ENCODE measurements at places on chromosomes 1 and 21. TPM values are rescaled to one million over a fixed set of nuclear protein-coding genes. Genes with fewer than 3 reads are reported as not detected.

DNA sequence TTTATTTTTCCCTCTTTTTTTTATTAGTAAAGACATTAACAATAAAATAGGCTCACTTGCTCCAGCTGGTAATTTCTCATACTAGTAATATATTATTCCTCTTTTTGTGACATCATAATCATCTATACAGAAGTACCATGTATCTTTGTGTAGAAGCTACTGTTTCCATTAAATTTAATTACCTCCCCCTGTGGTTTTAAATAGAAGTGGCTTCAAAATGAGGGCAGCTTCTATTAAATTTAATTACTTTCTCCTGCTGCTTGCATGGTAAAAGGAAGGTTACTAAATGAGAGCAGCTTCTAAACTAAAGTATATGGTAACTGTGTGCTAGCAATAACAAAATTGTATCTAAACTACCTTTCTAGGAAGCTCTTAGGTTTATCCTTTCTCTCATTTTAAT, 94.0 kb downstream of the DPYD start:
- no peak for DNase-seq

DNA sequence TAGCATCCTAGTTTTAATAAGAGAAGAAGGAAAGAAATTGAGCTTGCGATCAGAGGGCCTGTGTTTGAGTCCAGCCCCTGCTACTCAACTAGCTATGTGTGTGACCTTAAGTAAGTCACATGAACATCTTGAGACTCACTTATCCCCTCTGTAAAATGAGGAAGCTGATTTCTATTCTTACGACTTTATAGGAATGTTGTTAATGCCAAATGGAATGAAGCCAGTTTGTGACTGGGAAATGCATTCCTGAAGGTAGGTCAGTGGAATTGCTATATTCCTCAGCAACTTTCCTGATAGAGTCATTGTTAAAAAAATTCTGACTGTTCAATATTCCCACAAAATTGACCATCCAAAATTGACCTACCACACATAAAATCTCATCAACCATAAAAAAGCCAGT, 14.9 kb downstream of the FASLG start:
- no peak for DNase-seq

Gene CLDN17
- total RNA-seq = not detected

GRCh38 chr1:209787551-209787950, 3.2 kb upstream of the C1orf74 start:
- DNase-seq = no peak

- no peak for DNase-seq
Observed at GRCh38 chr1:29855561-29856160, 619.3 kb downstream of the PTPRU start.

DNA sequence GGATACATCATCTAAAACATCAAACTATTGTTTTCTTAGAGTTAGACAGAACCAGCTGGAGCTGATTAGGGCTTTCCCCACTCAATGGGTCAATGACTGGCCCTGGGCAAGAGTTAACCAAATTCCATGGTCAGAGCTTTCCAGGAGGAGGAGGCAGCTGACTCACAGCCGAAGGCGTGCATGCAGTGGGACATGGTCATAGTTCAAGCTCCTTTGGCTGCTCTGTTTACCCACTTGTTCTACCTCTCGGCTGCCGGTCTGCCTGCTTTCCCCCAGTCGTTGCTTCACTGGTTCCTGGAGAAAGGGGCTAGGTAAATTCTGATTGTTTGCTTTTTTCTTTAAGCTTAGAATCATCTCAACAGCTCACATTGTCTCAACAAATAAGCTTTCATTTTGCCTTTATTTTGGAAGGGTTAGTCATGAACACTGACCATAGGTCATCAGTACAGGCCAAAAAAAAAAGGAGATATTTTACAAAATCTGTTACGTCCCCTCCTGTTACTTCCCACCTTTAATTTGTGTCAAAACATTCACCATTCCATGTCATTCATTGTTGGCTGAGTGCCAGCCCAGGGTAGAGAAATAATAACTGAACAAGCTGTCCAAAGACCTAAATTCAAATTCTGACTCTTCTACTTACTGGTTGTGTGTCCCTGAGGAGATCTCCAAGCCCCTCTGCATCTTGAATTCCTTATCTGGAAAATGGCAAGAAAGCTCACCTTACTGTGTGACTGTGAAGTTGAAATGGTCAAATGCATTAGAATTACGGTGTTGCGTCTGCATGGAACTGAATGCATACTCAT, 12.0 kb downstream of the MAB21L3 start:
- no peak for DNase-seq

Gene OR2L2
- total RNA-seq = not detected

- no peak for DNase-seq
Observed at GRCh38 chr1:178739285-178740045, 14.4 kb downstream of the RALGPS2 start.

DNA sequence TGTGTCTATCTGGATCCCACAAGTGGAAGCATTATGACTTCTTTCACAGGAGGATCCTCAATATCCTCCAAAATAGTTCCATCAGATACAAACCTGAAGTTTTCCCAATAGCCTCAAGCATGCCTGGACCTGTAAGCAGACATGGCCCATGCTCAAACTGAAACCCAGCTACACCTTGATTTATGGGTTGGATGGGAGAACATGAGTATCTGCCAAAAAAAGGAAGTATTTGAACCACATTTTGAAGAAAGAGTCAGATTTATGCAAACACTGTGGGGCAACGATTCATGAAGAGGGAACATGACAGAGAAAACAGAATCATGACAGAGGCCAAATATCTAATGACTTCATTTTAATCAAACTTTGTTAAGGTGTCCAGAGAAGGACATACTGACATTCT, 351.0 kb upstream of the NFIA start:
- DNase-seq = no peak

GRCh38 chr1:70042090-70042731, 163.2 kb downstream of the LRRC40 start:
- no peak for DNase-seq

Gene CCDC185
- total RNA-seq = not detected

Gene ZBTB48
- total RNA-seq = 22.5 TPM

Gene FCRL6
- total RNA-seq = not detected

GRCh38 chr1:19010995-19011844, 54.7 kb upstream of the IFFO2 start:
- peak; percentile 91 for DNase-seq

- peak; percentile 80 for DNase-seq
Observed at GRCh38 chr1:17011439-17012307, at the start of gene ATP13A2. TSS of gene ATP13A2 (minus strand) at chr1:17011928. CDS start at chr1:17011738, 190 bp downstream.

Gene AMY1B
- not detected for total RNA-seq

DNA sequence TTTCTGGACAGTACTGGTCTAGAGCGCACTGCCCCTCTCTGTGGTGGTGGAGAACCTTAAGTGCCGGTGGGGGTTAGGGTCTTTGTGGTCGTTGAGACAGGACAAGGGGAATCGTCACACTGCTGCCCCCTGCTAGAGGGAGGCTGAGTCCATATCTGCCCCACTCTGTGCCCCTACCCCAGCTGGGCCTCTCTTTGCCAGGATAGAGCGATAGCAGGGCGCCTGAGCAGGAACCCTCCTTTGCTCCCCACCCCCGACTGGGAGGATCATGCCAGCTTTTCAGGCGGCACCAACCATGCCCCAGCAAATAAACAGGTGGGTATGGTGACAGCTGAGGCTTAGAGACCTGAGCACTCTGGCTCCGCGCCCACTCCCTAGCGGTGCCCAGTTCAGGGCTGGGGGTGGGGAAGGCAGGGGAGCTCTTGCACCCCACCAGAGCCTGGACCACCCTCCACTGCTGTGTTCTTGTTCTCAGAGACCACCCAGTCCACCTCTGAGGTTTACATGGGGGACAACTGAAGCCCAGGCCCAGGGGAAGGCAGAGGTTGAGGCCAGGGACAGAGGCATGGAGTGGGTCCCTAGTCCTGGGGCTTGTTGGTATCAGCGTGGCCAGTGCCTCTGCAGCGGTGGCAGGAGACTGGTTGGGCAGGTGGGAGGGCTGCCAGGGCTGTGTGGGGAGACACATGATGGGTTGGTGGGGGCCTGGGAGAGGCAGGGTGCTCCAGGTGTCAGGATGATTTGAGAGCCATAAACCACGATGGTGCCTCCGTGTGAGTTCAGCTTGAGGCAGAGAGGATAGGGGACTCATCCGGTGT, 1.6 kb downstream of the PADI2 start:
- no peak for DNase-seq

GRCh38 chr1:180540697-180541594, 17.8 kb upstream of the OVAAL start:
- no peak for DNase-seq

Gene OR2T8
- not detected for total RNA-seq

DNA sequence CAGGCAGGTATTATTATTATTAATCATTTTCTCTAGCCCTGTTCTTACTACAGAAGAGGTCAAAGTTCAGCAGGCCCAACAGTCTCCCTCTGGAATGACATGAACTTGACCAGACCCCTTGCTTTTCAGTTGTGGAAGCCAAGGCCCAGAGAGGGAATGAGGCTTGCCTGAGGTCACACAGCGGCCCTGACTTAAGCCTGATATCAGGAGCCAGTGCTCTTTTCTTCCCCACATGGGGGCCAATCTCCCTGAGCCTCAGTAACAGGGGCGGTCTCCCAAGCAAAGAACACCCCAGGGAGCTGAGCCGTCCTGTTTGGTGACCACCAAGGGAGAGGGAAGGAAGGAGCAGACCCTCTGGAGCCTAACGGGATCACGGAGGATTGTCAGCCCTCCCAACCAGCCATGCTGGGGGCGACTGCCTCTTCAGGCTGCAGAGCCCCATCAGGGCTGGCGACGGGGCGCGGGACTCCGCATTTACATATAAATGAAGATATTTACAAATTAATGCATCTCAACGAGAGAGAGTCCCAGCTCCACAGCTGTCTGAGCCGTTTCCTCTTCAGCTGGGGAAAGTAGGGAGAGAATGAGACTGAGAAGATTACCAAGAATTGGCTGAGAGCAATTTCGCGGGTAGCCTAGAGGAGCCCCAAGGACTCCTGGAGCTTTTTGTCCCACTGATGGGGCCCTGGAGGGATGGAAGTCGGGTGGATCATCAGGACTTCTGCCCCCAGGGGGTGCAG, 186.1 kb upstream of the KLHDC7A start:
- no peak for DNase-seq

Gene SH2D1B
- 0.05 TPM for total RNA-seq

GRCh38 chr1:26405281-26405915, 5.2 kb upstream of the LIN28A start:
- DNase-seq = no peak

Gene ERMAP
- total RNA-seq = 9.7 TPM

DNA sequence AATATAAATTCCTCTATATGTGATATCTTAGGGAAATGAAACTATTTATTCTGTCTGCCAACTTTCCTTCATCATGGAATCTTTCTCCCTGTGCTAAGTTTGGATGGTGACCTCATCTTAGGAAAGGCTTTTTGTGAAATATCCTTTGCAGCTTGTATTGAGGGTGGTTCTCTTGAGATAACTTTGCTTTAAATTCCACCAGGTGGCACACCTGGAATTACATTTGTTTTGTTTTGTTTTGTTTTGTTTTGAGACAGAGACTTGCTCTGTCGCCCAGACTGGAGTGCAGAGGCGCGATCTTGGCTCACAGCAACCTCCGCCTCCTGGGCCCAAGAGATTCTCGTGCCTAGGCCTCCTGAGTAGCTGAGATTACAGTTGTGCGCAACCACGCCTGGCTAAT, 7.6 kb upstream of the CD1A start:
- no peak for DNase-seq

DNA sequence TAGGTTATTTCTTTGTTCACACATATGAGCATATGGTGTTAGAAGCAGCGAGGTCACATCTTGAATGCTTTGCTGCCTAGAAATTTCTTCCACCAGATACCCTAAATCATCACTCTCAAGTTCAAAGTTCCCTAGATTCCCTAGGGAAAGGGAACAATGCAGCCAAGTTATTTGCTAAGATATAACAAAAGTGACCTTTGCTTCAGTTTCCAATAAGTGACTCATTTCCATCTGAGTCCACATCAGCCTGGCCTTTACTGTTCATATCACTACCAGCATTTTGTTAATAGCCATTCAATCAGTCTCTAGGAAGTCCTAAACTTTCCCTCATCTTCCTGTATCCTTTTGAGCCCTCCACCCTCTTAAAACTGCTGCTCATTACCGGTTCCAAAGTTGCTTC, 1502.5 kb downstream of the KCNT2 start:
- no peak for DNase-seq

GRCh38 chr1:36605942-36606640, 123.4 kb upstream of the CSF3R start:
- no peak for DNase-seq

Gene IL22RA1
- not detected for total RNA-seq

Gene ASPM
- 12.3 TPM for total RNA-seq

DNA sequence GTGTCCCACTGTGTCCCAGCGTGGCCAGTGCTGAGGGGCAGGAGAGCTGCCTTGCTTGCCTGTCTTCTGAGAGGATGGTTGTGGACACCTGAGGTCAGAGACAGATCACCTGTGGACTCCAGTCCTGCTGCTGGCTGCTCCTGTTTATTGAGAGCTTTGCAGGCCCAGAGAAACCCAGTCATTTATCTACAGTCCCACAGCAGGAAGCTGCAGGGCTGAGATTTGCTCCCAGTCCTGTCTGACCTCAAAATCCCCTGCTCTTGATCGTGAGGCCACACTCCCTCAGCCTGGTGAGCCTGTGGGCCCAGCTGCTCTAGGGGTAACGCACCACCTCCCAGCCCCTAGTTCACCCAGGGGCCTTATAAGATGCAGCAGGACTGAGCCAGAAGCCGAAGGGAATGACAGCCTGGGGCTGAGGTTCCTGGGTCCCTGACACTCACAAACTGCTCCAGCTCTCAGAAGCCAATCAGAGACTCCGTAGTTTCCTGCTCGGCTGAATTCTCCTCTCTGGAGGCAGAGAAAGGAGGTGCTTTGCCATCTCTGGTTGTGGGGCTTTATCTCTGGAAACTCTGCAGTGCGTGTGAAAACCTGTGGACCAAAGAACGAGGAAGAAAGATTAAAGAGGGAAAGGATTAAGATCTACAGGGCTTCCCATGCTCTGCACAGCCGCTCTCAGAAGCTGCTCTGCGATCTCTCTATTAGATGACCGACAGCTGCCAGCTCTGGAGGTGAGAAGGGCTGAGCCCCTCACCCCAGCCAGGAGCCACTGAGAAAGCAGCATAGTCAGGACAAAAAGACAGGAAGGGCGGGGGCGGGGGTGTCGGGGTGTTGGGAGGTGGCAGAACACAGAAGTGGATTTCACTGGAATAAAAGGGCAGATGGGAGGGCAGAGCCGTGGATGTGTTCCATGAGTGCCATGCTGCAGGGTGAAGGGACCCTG, 39.1 kb downstream of the UBIAD1 start:
- DNase-seq = no peak

DNA sequence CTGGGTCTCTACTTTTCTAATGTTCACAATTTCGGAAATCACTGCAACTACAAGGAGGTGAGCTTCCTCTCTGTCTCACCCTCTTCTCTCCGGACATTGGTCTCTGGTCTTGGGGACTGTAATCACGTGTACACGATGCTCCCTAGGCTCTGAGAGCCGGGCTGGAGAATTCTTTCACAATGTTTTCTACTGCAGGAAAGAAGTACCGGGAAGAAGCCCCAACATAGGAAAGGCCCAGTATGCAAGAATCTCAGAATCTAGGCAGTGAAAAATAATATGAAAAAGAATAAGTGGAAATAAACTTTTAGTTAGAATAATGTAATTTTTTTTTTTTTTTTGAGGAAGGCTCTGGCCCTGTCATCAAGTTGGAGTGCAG, 13.5 kb upstream of the HJV start:
- DNase-seq = peak; percentile 23

Gene RBM8A
- 187 TPM for total RNA-seq

Measured in dermis blood vessel endothelial cell (primary cell).